ENCODE measurements at places on chromosomes 12 and 14.

GRCh38 chr12:68900241-68900640, 32.7 kb downstream of the CPM start:
- DNase-seq, result no peak

DNA sequence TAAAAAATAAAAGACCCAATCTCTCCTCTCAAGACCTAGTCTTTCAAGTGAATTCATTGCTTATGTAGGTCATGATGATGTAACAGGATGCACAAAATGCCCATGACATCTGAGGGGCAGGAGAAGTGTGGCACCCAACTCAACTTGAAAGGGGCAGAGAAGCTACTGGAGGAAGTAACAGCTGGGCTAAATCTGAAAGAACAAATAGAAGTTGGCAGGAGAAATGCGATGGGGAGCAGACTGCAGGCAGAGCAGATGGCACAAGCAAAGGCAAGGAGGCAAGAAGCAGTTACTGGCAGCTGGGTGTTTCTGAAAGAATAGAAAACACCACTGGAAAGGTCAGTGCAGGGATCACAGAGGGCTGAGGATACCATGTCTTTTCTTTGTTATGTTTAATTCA, 14.6 kb downstream of the SLC38A4 start:
- DNase-seq, result no peak

DNA sequence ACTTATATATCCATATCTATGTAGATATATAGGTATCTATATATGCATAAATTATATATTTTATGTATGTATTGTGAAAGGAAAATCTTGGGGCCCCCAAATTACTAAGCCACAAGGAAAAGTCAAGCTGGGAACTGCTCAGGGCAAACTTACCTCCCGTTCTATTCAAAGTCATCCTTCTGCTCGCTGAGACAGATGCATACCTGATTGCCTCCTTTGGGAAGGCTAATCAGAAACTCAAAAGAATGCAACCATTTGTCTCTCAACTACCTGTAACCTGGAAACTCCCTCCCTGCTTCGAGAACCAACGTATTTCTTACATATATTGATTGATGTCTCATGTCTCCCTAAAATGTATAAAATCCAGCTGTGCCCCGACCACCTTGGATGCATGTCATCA, 58.8 kb upstream of the C14orf132 start:
- DNase-seq, result no peak

DNA sequence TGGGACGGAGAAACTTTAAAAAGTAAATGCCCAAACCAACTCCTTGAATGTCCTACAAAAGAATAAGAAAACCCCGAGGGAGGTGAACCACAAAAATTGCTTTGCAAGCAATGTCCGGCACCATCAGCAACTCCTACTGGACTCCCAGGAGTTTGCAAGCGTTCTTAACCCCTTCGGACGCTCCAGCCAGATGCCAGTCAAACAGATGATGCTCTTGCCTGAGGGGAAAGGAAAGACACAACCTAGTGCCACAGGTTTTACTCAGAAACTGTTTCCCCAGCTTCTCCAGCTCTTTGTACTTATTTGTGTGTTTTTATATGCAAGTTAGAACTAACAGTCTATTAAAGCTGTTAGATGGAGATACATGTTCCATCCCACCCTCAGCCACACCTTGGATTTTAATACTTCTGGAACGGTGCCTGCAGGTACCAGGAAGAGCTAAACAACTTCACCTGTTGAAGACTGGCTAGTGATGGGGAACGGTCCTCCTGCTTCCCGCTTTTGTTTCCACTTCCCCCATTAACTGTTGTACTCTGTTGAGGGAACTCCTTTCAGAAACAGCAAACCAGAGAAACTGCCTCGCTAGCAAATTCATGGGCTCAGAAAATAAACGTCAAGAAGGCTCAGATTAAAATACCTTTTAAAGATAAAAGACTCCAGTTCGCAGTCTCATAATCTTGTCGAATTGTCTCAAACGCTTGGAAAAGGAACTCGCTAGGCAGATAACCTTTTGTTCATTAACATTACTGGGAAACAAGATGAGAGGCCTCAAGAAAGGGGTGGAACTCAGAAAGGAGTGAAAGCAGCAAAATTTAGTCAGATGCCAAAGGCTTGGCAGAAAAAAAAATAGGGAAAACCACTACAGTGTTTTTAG, 1.1 kb upstream of the FERMT2 start:
- DNase-seq, result no peak

DNA sequence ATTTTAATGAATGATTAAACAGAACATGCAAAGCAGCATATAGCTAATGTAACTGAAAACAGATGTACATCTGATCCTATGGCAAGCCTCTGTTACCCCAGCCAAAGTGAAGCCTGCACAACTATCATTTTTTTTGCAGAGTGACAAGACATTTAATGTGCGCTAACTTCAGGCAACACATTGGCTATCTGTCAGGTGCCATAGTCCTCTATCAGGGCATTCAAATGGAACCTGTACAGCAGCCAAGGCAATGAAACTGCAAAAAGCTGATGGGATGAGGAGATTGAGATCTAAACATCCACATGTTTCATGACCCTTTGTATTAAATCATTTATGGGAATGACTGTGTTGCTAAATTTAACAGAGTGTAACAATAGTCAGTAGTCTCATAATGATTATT, 1088.5 kb upstream of the TMEM132C start:
- no peak for DNase-seq

DNA sequence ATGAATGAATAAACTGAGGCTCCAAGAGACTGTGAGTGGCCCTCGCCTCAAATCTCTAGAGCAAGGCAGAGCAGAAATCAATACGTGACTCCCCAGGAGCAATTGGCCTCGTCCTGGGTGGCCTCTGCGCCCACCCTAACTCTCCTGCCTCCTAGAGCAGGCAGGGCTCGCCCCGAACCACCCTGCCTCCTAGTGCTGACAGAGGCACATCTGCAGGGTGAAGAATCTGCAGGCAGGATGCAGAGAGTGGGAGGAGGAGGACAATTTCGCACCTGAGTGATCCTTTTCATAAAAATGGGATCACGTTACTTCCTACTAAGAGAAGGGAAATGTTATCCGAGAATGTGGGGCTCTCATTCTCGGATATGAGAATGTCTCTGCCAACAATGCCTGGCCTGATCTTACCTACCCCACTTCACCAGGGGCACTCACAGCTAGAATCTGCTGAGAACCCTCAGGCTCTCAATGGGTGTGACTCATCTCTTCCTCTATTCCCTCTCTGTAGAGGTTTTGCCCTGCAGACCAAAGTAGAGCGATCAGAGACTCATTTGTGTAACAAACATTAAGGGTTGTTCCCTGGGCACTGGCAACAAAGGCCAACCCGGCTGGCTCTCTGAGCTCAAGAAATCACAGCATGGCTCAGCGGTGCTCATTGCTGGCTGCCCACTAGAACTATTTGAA, 61.7 kb upstream of the BCL2L14 start:
- peak; percentile 62 for DNase-seq

- peak; percentile 63 for DNase-seq
Observed at GRCh38 chr14:52553002-52553670, 500 bp downstream of the GPR137C start.

DNA sequence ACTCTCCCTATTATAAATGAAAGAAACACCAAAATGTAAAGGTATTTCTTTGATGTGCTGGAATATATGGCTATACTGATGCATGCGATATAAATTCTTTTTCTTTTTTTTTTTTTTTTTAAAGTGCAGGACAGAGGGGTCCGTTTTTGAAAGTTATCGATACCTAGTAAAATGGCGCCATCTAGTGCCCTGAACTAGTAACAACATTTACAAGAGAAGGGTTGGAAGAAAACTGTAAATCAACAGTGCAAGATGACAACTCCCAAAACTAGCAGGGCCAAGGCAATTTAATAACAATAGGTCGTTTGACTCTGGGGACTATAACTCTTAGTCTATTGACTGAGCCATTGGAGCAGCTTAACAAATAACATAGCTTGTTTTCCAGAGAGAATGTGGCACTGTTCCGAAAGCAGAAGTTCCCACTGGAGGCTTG, 137.7 kb downstream of the SPTSSA start:
- no peak for DNase-seq

- DNase-seq, result no peak
Observed at GRCh38 chr14:105343194-105343593, 28.6 kb downstream of the PACS2 start.

GRCh38 chr12:119602734-119603094, 9.1 kb downstream of the TMEM233 start:
- no peak for DNase-seq

DNA sequence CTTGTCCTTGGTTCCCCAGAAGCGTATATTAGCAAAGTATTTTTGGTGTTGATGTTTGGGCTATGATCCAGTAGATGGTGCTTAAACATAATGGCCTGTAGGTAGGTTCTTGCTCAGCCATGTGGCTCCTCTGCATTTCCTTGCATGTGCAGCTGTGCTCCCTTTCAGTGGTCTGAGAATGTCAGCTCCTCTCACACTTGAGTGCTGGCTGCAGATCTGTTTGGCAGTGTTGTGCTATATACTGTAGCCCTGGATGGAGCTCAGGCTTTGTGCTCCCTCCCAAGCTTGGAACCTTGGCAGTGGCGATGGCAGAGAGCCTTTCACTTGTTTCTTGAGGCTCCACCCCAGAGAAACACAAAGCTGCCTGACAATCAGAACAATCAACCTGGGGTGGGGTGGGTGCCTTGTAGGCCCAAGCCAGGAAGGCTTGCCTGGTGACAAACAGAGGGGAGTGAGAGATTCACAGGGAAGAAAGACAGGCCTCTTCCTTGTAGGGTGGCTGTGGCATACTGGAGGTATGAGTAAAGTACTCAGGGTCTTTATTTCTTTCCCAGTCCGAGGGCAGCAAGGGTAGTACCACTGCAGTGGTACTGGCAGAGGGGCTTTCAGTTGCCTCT, 255.3 kb downstream of the RAD51B start:
- DNase-seq, result no peak

GRCh38 chr12:42696406-42697149, 107.0 kb upstream of the PRICKLE1 start:
- no peak for DNase-seq

DNA sequence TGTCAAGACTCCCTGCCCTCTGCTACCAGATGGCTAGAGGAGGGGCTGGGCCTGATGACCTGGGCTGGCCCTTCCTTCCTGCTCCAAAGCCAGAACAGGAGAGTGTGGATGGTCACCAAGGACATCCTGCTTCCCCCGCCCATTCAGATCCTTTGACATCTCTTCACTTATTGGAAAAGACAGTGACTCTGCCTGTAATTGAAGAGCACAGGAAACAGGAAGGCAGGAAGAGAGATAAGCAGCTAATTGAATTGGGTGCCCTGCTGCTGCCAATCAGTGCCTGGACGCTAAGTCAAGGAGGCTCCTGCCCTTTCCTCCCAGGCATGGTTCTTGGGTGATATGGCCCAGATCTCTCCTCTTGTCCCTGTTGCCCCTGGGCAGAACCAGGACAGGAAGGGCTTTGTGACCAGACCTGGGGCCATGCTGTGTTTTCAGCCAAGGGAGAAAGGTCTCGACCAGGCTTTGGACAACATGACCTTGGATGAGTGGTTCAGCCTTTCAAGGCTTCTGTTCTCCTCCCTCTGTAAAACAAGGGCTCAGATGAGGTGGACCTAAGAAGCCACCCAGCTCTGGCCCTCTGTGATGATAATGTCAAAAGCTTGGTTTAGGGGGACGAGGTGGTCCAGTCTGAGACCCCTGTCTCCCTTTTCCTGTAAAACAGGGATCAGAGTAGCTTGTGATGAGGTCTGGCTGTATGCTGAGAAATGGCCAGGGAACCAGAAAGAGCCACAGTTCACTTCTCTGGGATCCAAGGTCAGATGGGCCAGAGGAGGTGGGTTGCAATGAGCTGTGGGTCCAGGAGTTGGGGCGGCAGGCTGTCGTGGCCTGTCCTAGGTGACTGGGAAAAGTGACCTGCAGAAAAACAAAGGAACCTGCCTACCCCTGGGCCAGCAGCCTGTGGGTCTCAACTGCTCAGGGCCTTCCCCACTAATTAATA, 38.8 kb downstream of the FAM222A start:
- DNase-seq, result no peak

- no peak for DNase-seq
Observed at GRCh38 chr14:99032759-99033158, 239.2 kb downstream of the BCL11B start.

- DNase-seq, result no peak
Observed at GRCh38 chr12:9736936-9737705, 4.2 kb upstream of the CLECL1 start.

DNA sequence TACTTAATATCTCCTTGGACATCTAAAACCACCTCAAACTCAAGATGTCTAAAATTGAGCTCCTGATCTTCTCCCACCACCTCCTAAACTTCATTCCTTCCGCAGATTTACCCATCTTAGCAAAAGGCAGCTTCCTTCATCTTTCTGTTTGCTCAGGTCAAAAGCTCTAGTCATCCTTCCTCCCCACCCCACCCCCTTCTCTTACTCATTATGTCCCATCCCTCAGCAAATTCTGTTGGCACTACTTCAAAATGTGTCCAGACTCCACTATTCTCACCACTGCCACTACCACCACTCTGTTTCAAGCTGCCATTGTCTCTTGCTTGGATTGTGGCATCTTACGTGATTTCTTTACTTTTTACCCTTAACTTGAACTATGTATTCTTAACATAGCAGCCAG, 59.2 kb upstream of the ZDHHC17 start:
- DNase-seq, result no peak

- peak; percentile 36 for DNase-seq
Observed at GRCh38 chr12:2583091-2583497, 211.7 kb upstream of the FKBP4 start.

DNA sequence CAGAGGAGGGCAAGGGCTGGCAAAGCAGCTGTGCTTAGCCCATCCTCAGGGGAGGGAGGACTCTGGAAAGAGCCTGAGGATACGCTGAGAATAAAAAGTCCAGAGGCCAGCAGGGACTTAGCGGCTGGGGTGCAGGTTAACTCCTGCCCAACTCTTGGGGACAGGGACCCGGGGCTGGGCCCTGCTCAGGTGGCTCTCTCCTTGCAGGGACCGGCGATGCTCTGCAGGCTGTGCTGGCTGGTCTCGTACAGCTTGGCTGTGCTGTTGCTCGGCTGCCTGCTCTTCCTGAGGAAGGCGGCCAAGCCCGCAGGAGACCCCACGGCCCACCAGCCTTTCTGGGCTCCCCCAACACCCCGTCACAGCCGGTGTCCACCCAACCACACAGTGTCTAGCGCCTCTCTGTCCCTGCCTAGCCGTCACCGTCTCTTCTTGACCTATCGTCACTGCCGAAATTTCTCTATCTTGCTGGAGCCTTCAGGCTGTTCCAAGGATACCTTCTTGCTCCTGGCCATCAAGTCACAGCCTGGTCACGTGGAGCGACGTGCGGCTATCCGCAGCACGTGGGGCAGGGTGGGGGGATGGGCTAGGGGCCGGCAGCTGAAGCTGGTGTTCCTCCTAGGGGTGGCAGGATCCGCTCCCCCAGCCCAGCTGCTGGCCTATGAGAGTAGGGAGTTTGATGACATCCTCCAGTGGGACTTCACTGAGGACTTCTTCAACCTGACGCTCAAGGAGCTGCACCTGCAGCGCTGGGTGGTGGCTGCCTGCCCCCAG, 2.8 kb downstream of the B3GNT4 start:
- DNase-seq, result no peak
